Stimulated activated CD4-positive, alpha-beta T cell treated with anti-CD3 and anti-CD28 coated beads, TNF-alpha, amount 100 ng/mL, for 24 hours (primary cell): ENCODE measurements at places on chromosomes 2 and 18.

GRCh38 chr18:68219274-68219673, 495.6 kb downstream of the TMX3 start:
- no peak for DNase-seq

DNA sequence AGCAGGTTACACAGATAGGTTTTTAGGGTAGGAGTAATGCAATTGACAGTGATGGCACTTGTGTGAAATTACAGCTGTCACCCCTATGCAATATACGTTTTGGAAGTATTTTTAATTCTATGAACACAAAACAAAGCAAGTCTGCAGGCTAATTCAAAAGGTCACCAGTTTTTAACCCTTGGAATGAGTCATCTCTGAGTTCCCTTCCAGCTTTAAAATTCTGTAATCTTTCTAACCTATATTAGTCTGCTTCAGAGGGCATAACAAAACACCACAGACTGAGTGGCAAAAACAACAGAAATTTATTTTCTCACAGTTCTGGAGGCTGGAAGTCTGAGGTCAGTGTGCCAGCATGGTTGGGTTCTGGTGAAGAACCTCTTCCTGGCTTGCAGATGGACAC, 596.9 kb upstream of the HNMT start:
- DNase-seq: no peak

DNA sequence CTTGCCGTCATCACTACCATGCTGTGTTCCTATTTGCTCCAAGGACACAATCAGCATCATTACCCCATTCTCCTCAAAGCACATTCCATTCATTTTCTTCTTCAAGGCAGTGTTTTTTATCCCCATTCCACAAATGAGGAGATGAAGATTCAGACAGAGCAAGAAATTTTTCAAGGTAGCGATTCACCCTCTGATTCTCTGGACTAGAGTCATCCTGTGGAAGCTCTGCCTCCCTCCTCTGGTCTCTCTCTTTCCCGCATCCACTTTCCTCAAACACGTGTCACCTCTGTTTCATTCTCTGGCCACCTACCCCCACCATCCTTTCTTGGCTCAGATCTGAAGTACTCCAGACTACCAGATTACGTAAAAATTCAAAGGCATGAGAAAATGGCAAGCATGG, 297.9 kb downstream of the SOX11 start:
- DNase-seq: no peak

GRCh38 chr2:215921895-215922294, 91.5 kb downstream of the MREG start:
- DNase-seq: no peak

GRCh38 chr2:238580486-238580885, 153.8 kb downstream of the ASB1 start:
- no peak for DNase-seq

- no peak for DNase-seq
Measured at GRCh38 chr2:66580166-66581049, 145.5 kb downstream of the MEIS1 start.

- DNase-seq: no peak
Measured at GRCh38 chr2:209830722-209831465, 59.3 kb downstream of the UNC80 start.

DNA sequence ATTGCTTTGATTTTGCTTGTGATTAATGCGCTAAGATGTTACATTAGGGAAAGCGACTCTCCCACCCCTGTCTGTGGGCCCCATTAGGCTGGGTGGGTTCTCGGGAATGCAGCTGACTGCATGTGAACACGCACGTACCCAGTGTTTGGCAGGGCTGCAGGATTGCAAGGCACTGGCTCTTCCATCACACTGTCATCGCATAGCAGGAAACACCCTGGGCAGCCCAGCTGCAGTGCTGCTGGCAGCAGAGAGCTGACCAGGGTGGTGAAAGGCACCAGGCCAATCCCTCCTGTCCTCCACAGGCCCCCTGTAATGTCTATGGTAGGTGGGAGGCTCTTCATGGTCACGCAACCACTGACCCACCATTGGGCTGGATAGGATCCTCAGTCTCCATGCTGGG, 34.4 kb upstream of the FZD7 start:
- DNase-seq: no peak
